Activated naive CD4-positive, alpha-beta T cell treated with Interleukin-2 at 50 U/mL for 16 hours (primary cell): ENCODE measurements at places on chromosomes 4 and X.

DNA sequence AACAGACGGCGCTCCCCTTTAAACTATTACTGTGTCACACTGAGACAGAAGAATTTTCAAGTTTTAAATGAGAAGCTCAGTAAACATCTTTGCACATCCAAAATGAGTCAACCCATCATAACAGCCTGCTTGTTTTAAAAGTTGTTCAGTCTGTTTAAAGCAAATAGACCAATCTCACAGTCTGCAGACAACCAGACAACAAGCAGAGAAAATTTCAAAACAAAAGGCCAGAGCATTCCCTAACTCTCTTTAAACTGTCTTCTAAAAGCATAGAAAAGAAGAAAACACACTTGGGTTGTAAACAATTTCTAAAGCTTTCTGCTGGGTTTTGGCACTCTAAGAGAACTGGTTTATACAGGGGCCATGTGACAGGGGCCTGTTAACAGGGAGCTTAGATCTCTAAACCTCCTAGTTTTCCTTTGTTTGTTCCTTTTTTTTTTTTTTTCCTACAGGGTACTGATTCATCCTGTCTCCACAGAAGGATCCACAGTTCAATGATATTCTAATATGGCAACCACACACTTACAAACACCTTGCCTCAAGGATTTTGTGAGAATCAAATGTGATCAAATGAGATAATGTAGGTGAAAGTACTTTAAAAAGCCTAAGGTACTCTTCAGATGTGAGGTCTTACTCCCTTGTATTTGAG is 100.8 kb upstream of the MAML3 start:
- no peak for DNase-seq

DNA sequence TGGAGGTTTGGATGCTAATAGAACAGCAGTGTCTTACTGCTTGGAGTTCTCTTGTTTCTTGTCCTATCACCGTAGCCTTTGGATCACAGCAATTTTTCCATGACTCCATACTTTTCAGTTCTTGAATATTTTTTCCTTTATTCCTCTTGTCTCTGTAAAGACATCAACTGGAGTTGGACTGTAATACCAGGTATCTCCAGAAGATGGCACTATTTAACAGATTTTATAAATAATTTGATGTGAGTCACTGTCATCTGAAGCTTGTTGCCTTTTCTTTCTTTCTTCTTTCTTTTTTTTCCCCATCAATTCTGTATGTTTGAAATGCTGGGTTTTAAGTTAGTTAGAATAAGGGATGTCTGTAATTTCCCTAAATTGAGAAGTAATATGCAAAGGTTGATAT is 24.1 kb downstream of the HPRT1 start:
- DNase-seq, result no peak

DNA sequence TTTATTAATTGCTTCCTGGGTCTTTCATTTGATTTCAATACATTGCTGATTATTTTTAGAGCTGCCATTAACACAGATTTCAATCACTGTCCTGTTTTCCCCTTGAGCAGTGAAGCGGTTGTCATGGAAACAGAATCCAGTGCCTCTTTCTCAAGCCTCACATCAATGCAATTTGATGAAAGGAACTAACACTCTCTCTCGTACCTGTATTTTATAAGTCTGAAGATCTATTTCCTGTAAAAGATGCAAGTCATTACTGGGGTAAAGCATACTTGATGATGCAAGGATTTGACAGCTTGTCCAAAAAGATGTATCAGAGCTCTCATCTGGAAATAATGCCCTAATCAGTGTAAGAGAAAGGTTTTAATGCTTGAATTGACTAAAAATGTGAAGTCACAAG is 17.9 kb upstream of the GASK1B start:
- no peak for DNase-seq

- DNase-seq, result no peak
Measured at GRCh38 chr4:109389369-109390114, 44.1 kb upstream of the SEC24B start.

GRCh38 chrX:151973851-151974335 is 583 bp downstream of the GABRE start:
- DNase-seq, result no peak

DNA sequence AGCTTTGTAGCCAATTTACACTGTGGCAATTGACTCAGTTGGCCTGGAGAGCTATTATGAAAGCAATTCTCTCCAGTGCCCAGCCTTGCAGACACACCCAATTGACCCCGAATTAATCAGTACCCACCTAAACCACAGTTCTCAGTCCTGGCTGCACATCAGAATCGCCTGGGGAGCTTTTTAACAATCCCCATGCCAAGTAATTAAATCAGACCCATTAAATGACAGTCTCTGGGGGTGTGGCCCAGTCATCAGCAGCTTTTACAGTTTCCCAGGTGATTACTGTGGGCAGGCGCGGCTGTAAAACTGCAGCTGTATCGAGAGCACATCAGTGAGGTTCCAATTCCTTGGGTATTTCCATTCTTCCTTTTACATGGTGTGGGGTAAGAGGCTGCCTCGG is 460.9 kb upstream of the FAT1 start:
- no peak for DNase-seq

DNA sequence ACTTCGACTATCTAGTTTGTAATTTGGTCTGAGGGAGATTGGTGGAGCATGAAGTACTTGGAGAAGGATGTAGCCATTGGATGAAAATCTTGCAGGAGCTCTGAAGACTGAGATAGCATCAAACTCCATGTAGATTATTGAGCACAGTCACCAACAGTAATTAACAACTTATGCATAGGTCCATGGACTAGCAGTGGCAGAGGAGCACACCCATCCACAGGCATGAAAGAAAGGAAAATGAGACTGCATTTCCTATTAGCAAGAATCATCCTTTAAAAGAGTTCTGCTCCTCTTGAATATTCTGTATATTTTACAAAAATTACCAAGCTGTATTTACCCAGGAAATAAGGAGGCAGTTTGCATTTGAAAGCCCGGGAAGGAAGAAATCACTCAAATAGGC is 529.4 kb upstream of the ACTRT1 start:
- no peak for DNase-seq

DNA sequence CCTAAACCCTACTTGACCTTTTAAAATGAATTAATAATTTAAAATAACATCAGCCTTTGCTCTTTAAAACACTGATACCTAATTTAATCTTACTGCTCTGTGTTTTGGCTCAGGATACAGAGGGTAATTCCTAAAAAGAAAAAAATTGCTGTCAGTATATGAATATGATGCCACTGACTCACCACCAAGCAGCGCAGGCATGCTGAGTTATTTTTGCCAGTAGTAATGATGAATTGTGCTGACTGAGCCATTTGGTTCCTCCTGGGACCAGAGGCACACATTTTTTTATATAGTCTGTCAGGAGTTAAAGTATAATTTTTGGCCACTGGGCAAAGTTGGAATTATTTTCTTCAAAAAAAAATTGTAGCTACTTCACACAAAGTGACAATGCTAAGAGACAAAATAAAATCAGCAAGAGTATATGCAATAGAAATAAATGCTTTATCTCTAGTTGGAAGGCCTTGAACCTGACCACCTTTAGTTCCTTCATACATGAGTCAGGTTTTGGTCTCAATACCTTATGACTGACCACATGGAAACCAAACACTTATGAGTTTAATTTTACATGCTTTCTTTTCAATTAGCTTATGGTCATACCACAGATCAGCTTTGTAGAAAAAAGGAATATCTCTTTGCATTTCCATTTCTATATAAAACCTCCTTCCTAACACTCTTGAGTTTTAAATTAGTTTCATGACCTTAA is 115.1 kb downstream of the PPP3CA start:
- peak; percentile 44 for DNase-seq

- no peak for DNase-seq
Measured at GRCh38 chrX:47683829-47684205, 24.8 kb upstream of the UXT start.

DNA sequence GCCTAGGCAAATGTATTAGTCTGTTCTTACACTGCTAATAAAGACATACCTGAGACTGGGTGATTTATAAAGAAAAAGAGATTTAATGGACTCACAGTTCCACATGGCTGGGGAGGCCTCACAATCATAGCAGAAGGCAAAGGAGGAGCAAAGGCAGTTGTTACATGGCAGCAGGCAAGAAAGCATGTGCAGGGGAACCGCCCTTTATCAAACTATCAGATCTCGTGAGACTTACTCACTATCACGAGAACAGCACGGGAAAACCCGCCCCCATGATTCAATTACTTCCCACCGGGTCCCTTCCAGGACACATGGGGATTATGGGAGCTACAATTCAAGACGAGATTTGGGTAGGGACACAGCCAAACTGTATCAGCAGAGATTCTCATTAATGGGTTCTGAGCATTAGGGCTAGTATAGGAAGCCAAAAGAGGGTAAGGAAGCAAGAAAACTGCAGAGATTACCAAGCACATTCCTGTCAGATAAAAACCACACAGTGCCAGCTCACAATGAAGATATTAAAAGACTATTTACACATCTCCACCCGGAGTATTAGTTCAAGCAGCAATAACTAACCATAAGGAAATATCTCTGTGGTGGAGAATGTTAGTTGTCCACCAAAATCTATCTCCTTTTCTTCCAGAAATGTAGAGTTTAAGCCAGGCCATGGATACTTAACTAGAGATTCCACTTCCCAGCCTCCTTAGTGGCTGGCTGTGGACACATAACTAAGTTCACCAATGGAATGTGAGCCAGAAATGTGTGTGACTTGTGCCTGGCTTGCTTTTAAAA is 61.2 kb upstream of the HOPX start:
- no peak for DNase-seq

DNA sequence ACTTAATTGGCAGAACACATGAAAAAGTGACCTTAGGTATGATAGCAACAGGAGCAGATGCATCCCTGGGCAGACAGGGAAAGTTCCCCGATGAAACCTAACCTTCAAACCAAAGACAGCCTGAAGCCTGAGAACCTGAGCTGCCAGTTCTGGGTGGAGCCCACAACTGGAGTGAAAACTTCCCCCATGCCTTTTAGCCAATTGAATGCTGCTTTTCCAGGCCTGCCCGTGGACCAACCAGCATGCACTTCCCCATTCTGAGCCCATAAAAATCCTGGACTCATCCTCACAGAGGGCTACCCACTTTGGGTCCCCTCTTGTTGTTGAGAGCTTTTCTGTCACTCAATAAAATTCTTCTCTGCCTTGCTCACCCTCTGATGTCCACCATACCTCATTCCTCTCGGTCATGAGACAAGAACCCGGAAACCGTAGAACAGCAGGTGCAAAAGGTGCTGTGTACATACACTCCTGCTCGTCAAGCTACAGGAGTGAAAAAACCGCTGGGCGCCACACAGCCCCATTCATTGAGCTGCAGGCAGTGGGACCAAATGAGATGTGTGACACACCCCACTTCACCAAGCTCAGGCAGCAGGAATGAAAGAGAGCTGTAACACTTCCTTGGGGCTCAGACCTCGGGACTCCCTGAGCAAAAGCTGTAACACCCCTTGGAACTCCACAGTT is 13.9 kb upstream of the SLC7A11 start:
- no peak for DNase-seq

DNA sequence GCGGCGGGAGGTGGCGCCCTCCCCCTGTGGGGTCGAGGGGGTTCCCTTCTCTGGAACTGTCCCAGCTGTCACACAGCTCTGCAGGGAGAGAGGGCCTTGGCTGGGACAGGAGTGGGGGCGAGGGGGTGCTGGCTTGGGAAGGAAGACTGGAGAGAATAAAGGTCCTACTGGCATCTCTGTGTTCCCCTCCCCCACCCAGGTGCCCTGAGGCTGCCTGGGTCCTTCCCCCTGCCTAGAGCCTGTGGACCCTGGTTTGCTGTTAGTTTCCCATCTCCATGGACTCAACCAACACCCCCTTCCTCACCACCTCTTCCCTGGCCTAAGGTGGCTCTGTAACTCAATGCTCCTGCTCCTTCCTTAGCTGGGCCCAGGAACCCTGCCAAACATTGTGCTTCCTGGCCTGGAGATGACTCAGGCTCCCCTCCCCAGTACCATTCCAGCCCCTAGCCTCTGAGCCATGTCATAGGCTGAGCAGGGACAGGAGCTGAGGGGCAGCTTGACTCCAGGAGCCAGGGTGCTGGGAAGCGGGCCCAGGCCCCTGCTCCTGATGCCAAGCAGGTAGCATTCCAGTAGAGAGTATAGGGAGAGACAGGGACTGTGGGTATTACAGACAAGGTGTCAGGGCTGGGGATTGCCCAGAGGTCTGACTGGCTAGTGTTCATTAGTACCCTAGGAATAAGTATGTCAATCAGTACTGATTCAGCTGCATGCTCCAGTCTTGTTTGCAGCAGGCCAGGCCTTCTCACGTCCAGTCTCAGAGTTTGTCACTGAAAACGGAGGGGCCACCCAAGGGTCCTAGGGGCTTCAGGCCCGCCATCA is 100.7 kb downstream of the EFNB1 start:
- DNase-seq, result no peak

GRCh38 chr4:35975617-35976355 is 268.5 kb downstream of the ARAP2 start:
- DNase-seq, result no peak

DNA sequence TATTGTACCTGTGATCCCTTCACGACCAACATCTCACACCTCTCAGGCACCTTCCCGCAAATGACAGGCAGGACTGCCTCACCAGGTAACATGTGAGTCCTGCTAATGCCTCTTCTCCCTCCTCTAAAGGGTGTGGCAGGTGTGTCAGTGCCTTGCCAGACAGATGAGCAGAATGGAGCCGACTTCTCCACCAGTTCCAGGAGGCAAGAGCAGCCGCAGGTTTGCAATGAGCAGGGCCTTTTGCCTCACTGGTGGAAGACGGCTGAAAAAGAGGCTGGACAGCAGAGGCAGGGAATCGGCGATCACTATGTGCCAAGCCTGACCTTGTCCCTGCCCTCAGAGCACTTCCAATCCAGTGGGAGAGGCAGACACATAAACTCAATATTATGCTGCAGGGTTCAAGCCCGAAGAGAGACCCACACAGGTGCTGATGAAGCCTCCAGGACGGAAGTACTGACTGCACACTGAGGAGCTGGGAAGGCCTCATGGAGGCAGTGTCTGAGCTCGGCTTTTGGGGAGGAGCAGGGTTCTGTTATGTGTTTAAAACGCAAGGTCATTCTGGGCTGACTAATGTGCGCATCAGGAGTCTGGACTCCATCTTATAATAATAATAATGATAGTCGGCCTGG is 57.9 kb downstream of the C4orf50 start:
- DNase-seq, result no peak

GRCh38 chrX:9352243-9352642 is 112.6 kb upstream of the TBL1X start:
- DNase-seq, result no peak

GRCh38 chrX:49193542-49193964 is 6.4 kb downstream of the SYP start:
- no peak for DNase-seq

DNA sequence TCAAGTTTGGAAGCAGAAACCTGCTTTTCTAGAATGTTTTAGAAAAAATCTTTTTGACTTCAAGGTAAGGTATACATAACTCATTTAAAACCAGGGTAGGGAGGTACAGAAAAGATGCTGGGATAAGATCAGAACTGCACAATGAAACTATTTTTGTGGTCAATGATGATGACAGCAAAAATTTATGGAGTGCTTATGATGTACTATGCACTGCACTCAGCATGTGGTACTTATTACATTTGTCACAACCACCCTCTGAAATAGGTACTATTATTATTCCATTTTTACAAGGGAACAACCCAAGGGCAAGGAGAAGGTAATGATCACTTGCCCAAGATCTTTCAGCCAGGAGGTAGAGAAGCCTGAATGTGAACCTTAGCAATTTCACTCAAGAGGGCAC is 8.0 kb downstream of the GPM6B start:
- no peak for DNase-seq
